Activated B cell treated with CpG ODN at 0.5 μM for 24 hours (primary cell): ENCODE measurements at places on chromosomes 13 and 19.
A peak's percentile ranks its signal among the peaks of the same experiment; 100 is the strongest.

DNA sequence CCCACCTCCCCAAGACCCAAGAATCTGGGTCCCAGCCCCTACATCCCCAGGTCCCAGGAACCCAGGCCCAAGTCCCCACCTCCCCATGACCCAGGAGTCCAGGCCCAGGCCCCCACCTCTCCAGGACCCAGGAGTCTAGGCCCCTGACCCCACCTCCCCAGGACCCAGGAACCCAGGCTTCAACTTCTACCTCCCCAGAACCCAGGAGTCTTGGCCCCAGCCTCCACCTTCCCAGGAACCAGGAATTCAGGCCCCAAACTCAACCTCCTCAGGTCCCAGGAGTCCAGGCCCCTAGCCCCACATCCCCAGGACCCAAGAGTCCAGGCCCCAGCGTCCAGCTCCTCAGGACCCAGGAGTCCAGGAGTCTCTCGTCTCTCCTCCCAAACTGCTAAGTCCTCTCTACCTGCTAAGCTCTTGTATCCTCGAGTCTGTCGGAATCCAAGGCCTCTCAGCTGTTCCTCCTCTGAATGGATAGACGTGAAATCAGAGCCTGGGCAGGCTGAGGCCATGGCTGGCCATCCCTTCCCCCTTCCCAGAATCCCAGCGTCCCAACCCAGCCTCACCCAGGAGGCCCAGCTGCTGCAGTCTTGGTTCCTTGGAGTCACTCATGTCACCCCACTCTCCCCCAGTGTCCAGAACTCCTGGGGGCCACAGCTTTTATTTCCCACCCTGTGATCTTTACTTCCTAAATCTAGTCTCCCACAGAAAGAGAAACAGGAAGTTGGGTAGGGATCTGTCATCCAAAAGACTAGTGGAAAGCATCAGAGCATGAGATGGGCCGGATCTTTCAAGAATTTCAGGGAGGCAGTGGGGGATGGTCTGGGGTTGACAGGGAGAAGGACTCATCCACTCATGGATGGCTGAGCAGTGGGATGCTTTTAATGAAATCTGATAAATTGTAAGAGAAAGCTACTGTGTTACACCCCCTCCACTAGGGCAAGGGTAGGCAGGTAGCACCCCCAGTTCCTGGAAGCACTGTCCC lies at the start of gene CD209:
Gene CD209, minus strand, starts transcription at position 632 of the 982 bp plus-strand sequence. Its CDS starts 23 bp downstream, at position 609.
- H3K27me3 ChIP-seq = no peaks in the 10 kb centered on the region
- no peak for DNase-seq
- H3K27ac ChIP-seq = no peak within 1 kb of the TSS
- H3K36me3 ChIP-seq = no peaks in the 10 kb centered on the region
- peaks cover 75% of the 10 kb centered on the region for H3K4me1 ChIP-seq

GRCh38 chr19:49566302-49566701 lies 14.1 kb downstream of the NOSIP start:
- no peak overlapping the region for H3K4me3 ChIP-seq
- H3K36me3 ChIP-seq = peaks cover 11% of the 10 kb centered on the region
- DNase-seq = no peak
- H3K4me1 ChIP-seq = peaks cover 51% of the 10 kb centered on the region
- no peak overlapping the region for H3K27ac ChIP-seq
- no peaks in the 10 kb centered on the region for H3K27me3 ChIP-seq

GRCh38 chr19:39506944-39507714 lies 7.8 kb upstream of the SELENOV start:
- H3K36me3 ChIP-seq = no peaks in the 10 kb centered on the region
- peaks cover 31% of the 10 kb centered on the region for H3K27me3 ChIP-seq
- H3K27ac ChIP-seq = no peak overlapping the region

- H3K27ac ChIP-seq = no peak overlapping the region
- no peaks in the 10 kb centered on the region for H3K27me3 ChIP-seq
- no peak overlapping the region for H3K4me3 ChIP-seq
- H3K4me1 ChIP-seq = no peaks in the 10 kb centered on the region
- no peak for DNase-seq
- H3K36me3 ChIP-seq = peaks cover 84% of the 10 kb centered on the region
These were observed 15.5 kb downstream of the PTGER1 start for GRCh38 chr19:14459703-14460102.

DNA sequence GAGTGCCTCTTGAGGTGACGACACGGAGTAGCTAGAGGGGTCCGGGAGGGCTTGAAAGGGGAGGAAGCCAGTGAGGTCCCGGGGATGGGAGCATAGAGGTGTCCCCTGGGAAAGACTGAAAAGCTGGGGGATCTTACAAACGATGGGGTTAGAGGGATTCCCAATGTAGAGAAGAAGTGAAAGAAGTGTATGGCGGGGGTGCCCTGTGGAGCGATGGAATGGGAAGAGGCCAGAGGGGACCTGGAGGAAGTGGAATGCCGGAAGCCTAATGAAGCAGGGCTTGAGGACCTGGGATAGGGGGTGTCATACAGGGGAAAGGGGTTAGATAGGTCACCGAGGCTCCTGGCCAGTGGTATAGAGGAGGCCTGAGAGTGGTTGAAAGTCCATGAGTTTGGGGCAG lies 580 bp downstream of the AP2A1 start:
- H3K27me3 ChIP-seq = no peaks in the 10 kb centered on the region
- DNase-seq = no peak
- H3K27ac ChIP-seq = peak overlapping the region; percentile 73
- peak overlapping the region; percentile 91 for H3K4me3 ChIP-seq
- H3K4me1 ChIP-seq = peaks cover 31% of the 10 kb centered on the region

- no peak overlapping the region for H3K4me3 ChIP-seq
- DNase-seq = no peak
- H3K36me3 ChIP-seq = no peaks in the 10 kb centered on the region
- H3K27ac ChIP-seq = no peak overlapping the region
These were observed 423.0 kb downstream of the IRS2 start for GRCh38 chr13:109363431-109363830.

DNA sequence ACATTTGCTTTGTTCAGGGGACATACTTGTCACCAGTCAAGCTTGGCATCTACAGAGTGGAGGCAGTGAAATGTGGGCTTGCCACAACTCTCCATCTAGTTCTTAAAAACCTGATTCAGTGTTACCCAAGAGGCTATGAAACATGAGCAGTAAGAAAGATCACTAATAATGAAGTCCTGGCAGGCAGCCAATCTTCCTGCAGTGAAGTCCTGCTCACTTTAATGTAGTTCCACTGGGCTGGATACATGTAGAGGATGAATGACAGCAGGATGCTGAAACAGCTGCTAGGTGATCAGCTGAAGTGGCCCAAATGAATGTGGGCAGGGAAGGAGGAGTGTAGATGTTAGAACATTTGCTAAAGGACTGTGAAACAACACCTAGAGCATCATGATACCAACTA lies 1213.1 kb downstream of the OLFM4 start:
- H3K27me3 ChIP-seq = no peaks in the 10 kb centered on the region
- H3K4me1 ChIP-seq = no peaks in the 10 kb centered on the region
- H3K4me3 ChIP-seq = no peak overlapping the region
- no peak overlapping the region for H3K27ac ChIP-seq
- DNase-seq = no peak
- no peaks in the 10 kb centered on the region for H3K36me3 ChIP-seq

GRCh38 chr13:111659842-111660241 lies 339.4 kb downstream of the TEX29 start:
- DNase-seq = no peak
- H3K27me3 ChIP-seq = no peaks in the 10 kb centered on the region
- no peaks in the 10 kb centered on the region for H3K36me3 ChIP-seq
- H3K27ac ChIP-seq = no peak overlapping the region

- H3K36me3 ChIP-seq = no peaks in the 10 kb centered on the region
- no peaks in the 10 kb centered on the region for H3K27me3 ChIP-seq
- no peak overlapping the region for H3K27ac ChIP-seq
- DNase-seq = no peak
These were observed 101.6 kb upstream of the MYO16 start for GRCh38 chr13:108527844-108528243.

GRCh38 chr13:41707194-41707821 lies 250.0 kb downstream of the RGCC start:
- H3K4me3 ChIP-seq = no peak overlapping the region
- peaks cover 2% of the 10 kb centered on the region for H3K36me3 ChIP-seq
- no peak for DNase-seq
- H3K27me3 ChIP-seq = no peaks in the 10 kb centered on the region
- no peaks in the 10 kb centered on the region for H3K4me1 ChIP-seq

DNA sequence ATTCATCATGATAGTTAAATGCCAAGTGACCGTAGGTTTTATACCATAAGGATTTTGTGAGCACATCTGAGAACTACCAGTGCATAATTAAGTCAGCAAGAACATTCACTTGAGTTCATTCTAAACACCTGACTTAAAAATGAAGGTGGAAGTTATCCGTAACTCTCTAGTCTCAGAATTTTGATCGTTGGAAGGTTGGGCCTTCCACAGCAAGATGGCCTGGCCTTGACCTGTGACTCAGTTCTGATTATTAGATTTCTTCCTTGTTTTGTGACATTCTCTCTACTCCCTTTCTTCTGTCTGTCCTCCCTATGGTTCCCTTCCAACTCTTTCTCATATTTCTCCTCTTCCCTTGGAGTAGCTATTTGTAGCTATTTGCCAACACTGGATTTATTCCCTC lies 20.0 kb upstream of the WDFY2 start:
- no peak overlapping the region for H3K27ac ChIP-seq
- H3K27me3 ChIP-seq = no peaks in the 10 kb centered on the region
- no peak for DNase-seq
- no peaks in the 10 kb centered on the region for H3K36me3 ChIP-seq
- peaks cover 32% of the 10 kb centered on the region for H3K4me1 ChIP-seq

- H3K4me3 ChIP-seq = peak overlapping the region; percentile 86
- peak overlapping the region; percentile 74 for H3K27ac ChIP-seq
- H3K36me3 ChIP-seq = peaks cover 36% of the 10 kb centered on the region
- H3K4me1 ChIP-seq = peaks cover 45% of the 10 kb centered on the region
- no peak for DNase-seq
- H3K27me3 ChIP-seq = peaks cover 16% of the 10 kb centered on the region
These were observed 1.5 kb downstream of the SIN3B start for GRCh38 chr19:16830679-16831078.

DNA sequence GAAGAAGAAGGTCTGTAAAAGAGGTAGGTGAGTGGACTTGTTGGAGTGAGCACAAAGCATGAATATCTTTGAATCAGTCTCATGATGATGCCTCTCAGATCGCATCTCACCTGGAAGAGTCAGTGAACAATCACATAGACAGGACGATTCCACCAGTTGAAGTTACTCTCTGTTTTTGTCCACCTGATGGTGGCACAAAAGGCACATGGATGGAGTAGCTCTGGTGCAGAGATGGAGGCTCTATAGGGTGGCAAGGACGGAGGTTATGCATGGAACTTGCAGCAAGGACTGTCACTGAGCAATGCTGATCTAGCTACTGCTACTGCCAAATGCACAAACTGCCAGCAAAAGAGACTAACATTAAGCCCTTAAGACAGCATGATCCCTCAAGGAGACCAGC lies 10.3 kb upstream of the MYCBP2 start:
- no peaks in the 10 kb centered on the region for H3K36me3 ChIP-seq
- peak overlapping the region; percentile 95 for H3K27ac ChIP-seq
- no peak overlapping the region for H3K4me3 ChIP-seq
- H3K27me3 ChIP-seq = no peaks in the 10 kb centered on the region

DNA sequence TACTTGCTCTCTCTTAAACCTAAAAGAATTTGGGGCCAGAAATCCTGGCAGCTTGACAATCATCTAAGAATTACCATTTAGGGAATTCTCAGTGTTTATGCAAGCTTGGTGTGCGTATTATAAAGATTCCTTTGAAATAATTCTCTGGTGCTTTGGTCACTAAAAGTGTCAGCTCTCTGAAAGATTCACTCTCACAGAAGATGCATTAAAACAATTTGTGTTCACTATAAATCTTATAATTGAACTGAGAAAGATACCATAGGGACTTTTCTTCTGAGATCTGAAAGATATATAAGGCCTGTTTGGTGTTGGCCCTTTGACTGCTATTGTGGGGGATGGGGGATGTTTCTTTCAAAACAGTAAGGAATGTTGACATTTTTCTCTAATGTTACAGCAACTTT lies 27.3 kb downstream of the EPSTI1 start:
- peaks cover 4% of the 10 kb centered on the region for H3K4me1 ChIP-seq
- no peaks in the 10 kb centered on the region for H3K27me3 ChIP-seq
- H3K4me3 ChIP-seq = no peak overlapping the region

DNA sequence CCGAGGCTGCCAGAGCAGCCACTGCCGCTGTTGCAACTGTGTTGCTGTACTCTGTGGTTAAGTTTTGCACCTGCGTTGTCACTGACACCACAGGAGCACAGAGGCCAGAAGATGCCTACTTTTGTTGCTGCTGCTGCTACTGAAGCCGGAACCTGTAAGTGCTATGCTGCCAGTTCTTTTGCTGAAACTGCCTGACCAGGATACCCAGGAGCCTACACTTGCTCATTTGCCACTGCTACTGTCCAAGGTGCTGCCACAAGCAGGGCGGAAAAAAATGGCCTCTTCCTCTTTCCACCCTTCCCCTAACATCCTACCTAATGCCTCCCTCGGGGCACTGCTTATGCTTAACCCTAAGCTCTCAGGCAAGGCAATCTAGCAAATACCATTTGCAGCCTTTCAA lies 29.0 kb upstream of the NBEA start:
- H3K27me3 ChIP-seq = peaks cover 13% of the 10 kb centered on the region
- H3K4me1 ChIP-seq = no peaks in the 10 kb centered on the region
- no peak overlapping the region for H3K4me3 ChIP-seq
- no peak for DNase-seq
- H3K36me3 ChIP-seq = no peaks in the 10 kb centered on the region
- no peak overlapping the region for H3K27ac ChIP-seq

DNA sequence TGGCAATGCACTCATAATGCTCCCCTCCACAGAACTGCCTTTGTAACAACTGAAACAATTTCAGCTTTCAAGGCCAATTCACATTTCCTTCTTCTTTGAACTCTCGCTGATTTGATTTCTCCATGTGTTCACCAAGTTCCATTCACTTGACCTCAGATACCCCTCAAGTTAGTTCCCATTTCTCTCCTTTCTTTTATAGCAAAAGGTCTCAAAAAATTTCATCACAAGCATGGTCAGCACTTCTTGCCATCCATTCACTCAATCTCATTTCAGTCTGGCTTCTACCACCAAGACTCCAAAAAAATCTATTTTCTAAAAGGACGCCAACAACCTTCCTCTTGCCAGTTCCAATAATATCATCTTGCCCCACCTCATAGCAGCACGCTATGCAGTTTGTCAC lies 135.7 kb downstream of the DIAPH3 start:
- H3K27ac ChIP-seq = no peak overlapping the region
- H3K4me3 ChIP-seq = no peak overlapping the region
- H3K27me3 ChIP-seq = no peaks in the 10 kb centered on the region
- DNase-seq = no peak
- H3K36me3 ChIP-seq = no peaks in the 10 kb centered on the region
- H3K4me1 ChIP-seq = no peaks in the 10 kb centered on the region

GRCh38 chr13:33615436-33615835 lies 202.5 kb upstream of the RFC3 start:
- no peak overlapping the region for H3K4me3 ChIP-seq
- no peaks in the 10 kb centered on the region for H3K36me3 ChIP-seq
- DNase-seq = no peak
- H3K27me3 ChIP-seq = peaks cover 6% of the 10 kb centered on the region

GRCh38 chr13:80251403-80251802 lies 89.5 kb downstream of the SPRY2 start:
- no peaks in the 10 kb centered on the region for H3K36me3 ChIP-seq
- no peak overlapping the region for H3K4me3 ChIP-seq
- no peaks in the 10 kb centered on the region for H3K4me1 ChIP-seq
- no peak for DNase-seq

GRCh38 chr19:5631567-5632240 lies 8.8 kb downstream of the SAFB start:
- peaks cover 60% of the 10 kb centered on the region for H3K36me3 ChIP-seq
- DNase-seq = no peak
- H3K4me1 ChIP-seq = peaks cover 68% of the 10 kb centered on the region
- H3K27ac ChIP-seq = no peak overlapping the region
- no peak overlapping the region for H3K4me3 ChIP-seq
